ENCODE measurements at places on chromosomes 12 and 14.

- DNase-seq: no peak
Measured at GRCh38 chr14:85533023-85533860, 3.3 kb downstream of the FLRT2 start.

GRCh38 chr12:123836292-123836691, 74.2 kb downstream of the DNAH10 start:
- no peak for DNase-seq

DNA sequence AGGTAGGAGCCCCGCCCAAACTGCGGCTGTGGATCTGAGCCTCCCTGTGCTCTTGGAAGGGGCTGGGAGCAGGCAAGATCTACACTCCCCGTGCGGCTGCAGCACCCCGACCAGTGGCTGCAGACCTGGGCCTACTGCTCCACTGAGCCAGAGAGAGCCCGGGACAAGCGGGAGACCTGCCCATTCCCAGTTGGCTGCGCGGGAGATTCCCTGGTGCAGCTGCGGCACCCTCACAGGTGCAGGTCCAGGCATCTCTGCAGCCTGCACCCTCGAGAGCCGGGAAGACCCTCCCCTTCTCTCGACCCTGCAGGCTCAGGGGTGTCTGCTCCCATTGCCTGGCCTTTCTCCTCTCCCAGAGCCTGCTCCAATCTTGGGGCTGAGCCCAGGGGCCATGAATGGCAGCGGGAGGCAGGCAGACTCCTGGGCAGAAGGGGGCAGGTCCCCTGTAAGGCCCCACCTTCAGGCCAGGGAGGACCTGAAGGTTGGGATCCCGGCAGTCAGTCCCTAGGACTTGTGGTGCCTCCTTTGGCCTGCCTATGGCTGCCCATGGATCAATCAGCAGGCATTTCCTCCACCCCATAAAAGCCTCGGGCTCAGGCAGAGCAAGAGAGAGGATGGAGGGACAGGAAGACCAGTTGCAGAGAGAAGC, 8.8 kb upstream of the A2M start:
- DNase-seq: no peak

GRCh38 chr12:101713059-101713682, 15.7 kb downstream of the CHPT1 start:
- DNase-seq: no peak

GRCh38 chr14:26522967-26523366, 74.9 kb downstream of the NOVA1 start:
- DNase-seq: no peak

DNA sequence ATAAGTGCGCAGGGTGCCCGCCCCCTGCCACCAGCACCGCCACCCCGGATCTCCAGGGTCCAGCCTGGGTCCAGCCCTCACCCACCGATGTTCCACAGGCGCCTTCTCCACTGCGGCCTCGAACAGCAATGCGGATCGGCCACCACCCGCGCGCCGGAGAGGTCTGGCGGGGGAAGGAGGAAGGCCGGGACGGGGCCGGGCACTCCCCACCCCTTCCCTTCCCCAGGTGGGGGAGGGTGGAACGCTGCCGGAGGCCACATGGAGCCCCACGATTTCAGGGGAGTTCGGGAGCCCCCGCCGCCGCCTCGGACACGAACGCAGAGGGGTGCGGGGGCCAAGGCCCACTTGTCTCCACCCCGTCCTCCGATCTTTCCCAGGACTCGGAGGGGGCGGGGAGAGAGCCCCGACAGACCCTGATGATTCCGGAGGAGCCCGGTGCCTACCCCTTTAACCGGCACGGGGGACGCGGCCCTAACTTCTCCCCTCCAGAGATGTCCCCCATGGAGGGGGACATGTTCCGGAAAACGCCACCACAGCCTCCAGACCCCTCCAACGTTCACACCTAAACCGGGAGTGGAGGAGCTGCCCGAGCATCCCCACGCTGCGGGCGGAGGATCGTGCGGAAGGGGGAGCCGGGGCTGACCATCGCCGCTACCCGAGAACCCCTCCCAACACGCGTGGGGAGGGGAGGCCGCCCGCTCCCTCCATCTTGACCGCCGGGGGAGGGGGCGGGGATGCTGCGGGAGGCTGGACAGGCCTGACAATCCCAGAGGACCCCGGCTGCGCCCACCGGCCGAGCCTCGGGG, 1.1 kb downstream of the ATXN2 start:
- DNase-seq: peak; percentile 2
